ENCODE measurements at places on chromosomes 11 and 22.
A peak's percentile ranks its signal among the peaks of the same experiment; 100 is the strongest.

GRCh38 chr11:79013509-79013908 is 427.3 kb downstream of the TENM4 start:
- no peak for DNase-seq

DNA sequence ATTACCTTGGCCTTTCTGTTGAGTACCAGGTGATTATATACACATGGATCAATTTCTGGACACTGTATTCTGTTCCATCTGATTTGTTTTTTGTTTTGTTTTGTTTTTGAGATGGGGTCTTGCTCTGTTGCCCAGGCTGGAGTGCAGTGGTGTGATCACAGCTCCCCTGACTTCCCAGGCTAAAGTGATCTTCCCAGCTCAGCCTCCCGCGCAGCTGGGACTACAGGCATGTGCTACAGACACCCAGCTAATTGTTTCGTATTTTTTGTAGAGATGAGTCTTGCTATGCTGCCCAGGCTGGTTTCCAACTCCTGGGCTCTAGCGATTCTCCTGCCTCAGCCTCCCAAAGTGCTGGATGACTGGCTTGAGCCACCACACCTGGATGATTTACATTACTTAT is 19.0 kb downstream of the TCIRG1 start:
- no peak for DNase-seq

GRCh38 chr11:92159931-92160330 is 64.7 kb upstream of the FAT3 start:
- no peak for DNase-seq

- no peak for DNase-seq
Measured at GRCh38 chr22:27129266-27129665, 471.9 kb downstream of the MIAT start.

- no peak for DNase-seq
Measured at GRCh38 chr11:80182901-80183300, 742.1 kb upstream of the TENM4 start.

GRCh38 chr11:64230171-64230984 is at the start of gene DNAJC4:
Gene DNAJC4, plus strand, starts transcription at chr11:64230548. Its CDS starts 307 bp downstream, at chr11:64230855.
- DNase-seq: peak; percentile 71

All from stimulated activated CD4-positive, alpha-beta T cell treated with anti-CD3 and anti-CD28 coated beads, TNF-alpha, amount 100 ng/mL, for 4 hours (primary cell).